ENCODE measurements at places on chromosomes 6 and 20.

- DNase-seq: no peak
Measured at GRCh38 chr6:163630096-163630495, 215.6 kb downstream of the QKI start.

- no peak for DNase-seq
Measured at GRCh38 chr6:90021711-90022110, 127.4 kb downstream of the GJA10 start.

DNA sequence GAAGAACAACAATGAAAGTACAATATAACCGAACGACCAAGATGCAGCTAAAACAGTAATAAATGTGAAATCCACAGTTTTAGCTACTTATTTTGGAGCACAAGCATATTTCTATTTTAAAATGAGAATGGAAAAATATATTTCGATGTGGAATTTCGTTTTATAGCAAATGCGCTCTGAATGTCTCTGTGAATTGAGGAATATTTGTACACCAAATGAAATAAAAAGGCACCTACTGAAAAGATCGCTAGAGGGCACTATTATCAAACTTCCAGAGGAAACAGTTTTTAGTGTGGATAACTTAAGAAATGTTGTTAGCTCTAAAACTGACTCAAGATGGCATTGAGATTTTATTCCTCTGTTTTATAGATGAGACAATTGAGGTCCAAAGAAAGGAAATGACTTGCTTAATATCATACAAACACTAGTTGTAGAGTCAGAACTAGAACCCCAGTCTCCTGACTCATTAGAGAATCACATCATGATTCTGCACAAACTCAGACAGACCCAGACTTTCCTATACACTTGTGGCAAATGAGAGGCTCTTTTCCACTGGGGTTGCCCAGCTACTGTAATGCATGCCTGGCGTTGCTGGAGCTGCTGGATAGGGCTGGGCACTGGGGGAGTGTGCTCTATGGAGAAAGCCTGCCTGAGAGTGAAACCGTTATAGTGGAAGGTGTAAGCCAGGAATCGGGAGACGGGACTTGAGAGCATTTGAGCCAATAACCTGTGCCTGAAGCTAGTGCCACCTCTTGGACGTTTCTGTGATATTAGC, 51.9 kb downstream of the GCLC start:
- DNase-seq: peak; percentile 29

- no peak for DNase-seq
Measured at GRCh38 chr6:77136086-77136485, 327.2 kb downstream of the HTR1B start.

GRCh38 chr6:82178077-82178758, 69.3 kb downstream of the IBTK start:
- no peak for DNase-seq

GRCh38 chr6:98547634-98548033, 286.7 kb upstream of the POU3F2 start:
- no peak for DNase-seq

- peak; percentile 26 for DNase-seq
Measured at GRCh38 chr20:45098103-45098773, 2.7 kb downstream of the KCNS1 start.

DNA sequence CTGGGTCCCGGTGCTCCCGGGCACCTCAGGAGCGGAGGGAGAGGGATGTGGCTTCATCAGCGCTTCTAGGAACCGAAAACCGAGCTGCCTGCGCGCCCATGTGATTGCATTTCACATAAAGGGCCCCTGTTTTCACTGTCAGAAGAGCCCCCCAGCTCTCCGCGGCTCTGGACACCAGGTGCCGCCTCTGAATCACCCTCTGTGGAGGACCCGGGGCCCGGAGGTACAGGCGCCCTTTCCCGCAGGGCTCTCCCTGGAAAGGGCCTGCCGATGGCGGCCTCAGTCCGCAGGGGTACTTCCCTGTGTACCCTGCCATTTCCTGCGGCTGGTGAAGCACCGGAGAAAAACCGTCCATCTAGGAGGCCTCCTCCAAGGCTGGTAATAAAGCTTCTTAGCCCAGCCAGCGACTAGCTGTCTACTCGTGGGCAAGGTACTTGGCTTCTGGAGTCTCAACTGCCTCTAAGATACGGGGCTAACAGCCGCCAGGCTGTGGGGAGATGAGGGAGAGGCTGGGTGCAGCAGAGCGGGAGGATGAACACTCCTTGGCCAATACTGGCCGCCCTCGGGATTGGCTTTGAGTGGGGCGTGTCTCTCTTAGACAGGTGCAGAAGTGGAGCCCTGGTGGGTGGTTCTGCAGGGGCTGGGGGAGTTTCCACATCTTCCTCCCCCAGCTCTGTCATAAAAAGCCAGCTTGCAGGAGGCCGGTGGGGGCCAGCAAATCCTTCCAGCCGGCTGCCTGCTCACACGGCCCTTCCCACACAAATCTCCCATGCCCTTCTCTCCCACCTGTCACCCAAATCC, 1.6 kb downstream of the PPP1R16B start:
- DNase-seq: peak; percentile 32

DNA sequence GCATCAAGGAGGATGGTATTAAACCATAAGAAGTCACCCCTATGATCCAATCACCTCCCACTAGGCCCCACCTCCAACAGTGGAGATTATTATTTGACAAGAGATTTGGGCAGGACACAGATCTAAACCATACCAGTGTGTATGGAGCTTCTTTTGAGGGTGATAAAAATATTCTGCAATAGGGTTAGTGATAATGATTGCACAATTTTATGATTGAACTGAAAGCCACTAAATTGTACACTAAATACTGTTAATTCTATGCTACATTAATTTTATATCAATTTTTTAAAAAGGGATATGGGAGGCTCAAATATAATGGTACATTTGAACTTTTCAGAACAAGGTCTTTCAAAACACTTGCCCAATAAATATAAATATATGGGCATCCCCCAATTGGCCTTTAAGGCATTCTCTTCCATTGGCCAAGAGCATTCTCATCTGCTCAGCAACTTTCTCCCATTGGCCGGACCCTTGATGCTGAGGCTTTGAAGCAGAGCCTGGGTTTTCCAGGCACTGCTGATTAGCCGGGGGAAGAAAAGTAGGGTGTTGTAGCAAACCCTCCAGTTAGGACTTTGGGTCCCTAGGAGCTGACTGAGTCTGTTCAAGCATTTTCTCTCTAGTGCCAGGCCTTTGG, 209.9 kb downstream of the LRFN2 start:
- DNase-seq: no peak

GRCh38 chr20:21324126-21324525, 21.0 kb downstream of the XRN2 start:
- no peak for DNase-seq

- peak; percentile 28 for DNase-seq
Measured at GRCh38 chr6:166494757-166495486, 91.6 kb downstream of the RAMACL start.

GRCh38 chr6:16973051-16973450, 128.8 kb upstream of the STMND1 start:
- DNase-seq: no peak

DNA sequence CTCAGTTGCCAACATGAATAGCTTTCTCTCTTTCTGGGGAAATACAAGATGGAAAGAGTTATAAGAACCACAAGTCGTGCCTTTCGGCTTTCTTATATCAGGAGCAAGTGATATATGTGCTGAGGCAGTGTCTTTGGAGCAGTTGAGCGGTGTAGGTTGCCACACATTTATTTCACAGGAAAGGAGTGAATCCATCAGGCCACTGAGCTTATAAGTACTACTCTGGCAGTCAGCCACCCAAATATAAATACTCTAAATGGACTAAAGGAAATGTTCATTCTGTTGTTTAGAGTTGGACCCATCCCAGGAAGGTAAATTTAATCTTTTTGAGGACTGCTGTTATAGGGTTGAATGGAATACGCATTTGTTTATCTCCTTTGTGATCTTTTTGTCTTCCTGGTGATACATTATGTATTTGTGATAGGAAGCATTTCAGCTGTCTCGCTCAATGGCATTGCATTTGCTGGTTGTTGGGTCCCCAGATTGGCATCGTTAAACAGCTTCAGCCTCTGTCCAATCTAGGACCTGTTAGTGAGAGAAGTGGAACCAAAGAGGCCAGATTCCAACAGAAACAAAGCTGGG, 139.7 kb downstream of the SOBP start:
- DNase-seq: no peak

GRCh38 chr6:116876635-116877611, at the start of gene RFX6:
Gene RFX6 (plus strand): TSS chr6:116877242. CDS start chr6:116877276, 34 bp downstream.
- no peak for DNase-seq

DNA sequence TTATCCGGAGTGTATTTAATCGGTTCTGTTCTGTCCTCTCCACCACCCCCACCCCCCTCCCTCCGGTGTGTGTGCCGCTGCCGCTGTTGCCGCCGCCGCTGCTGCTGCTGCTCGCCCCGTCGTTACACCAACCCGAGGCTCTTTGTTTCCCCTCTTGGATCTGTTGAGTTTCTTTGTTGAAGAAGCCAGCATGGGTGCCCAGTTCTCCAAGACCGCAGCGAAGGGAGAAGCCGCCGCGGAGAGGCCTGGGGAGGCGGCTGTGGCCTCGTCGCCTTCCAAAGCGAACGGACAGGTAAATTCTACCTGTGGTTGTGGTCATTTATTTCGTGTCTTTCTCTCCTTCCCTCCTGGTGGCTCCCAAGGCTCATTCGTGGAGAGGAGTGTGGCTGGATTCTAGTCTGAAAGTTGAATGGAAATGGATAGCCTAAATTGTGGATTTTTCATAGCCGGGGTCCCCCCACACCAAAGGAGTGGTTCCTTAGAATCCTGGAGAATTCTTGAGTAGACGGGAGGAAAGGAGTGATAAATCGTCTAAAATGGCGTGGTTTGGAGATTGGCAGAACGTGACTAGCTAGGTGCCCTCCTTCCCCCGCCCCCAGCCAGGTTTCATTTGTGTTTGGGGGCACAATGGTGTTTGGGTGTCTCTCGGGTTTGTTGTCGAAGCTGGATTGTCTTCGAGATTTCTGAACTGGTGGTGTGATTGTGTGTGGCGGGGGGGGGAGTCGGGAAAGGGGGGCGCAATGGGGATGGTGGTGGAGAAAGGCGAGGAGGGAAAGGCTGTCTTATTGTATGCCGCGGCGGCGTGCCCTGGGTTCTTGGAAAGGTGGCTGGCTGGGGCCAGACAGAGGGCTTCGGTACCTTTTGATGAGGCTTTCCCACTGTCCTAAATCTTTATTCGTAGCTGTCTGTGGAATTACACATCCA, 673 bp downstream of the MARCKS start:
- peak; percentile 16 for DNase-seq

- DNase-seq: no peak
Measured at GRCh38 chr6:98274691-98275090, 559.7 kb upstream of the POU3F2 start.

All from activated naive CD8-positive, alpha-beta T cell treated with anti-CD3 and anti-CD28 coated beads, Interleukin-2, amount 50 U/mL, for 24 hours (primary cell).